ENCODE measurements at places on chromosomes 4 and X.
A peak's percentile ranks its signal among the peaks of the same experiment; 100 is the strongest.

DNA sequence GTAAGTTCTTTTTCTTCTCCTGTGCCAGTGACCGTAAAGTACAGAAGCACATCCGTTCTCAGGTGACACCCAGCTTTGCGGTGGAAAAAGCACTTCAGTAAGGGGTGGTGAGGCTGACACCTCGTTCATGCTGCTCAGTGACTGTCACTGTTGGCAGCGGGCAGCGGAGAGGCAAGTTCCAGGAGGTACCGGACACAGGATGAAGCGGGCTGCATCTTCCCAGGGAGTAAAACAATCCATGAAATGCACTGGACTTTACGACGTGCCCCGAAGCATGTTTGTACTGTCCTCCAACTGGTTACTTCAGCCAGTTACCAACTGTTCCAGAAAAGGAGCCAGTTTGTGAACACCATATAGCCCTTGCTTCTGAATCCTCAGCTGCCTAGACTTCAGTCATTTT, 110.7 kb downstream of the ZNF827 start:
- no peak for DNase-seq

DNA sequence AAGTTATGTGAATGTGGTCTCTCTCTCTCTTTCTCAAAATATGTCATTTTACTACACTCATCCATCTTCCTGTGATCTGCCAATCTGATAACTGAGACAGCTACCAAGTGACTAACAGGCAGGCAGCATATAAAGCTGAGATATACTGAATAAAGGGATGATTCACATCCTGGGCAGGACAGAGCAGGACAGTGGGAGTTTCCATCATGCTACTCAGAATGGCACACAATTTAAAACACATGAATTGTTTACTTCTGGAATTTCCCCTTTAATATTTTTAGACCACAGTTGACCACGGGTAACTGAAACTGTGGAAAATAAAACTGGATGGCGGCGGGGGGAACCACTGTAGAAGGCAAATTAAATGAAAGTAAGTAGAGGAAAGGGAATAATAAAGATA, 58.6 kb upstream of the DCTD start:
- DNase-seq = no peak

DNA sequence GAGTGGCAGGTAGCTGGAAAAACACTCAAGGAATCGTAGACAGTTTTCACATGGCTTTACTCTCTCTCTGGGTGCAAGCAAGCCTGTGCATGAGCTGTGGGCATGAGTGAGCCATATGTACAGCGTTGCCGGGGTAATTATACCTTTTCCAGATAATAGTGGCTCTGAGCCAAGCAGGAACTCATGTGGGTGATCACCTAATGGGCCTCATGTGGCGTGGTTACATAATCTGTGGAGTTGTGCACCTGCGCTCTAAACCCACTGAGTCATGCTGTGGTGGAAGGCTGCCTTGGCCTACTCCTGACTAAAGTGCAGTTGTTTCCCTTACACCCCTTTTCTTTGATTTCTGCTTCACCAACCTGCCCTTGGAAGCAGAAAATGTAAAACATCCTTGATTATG, 1564.5 kb upstream of the PCDH10 start:
- DNase-seq = peak; percentile 81

DNA sequence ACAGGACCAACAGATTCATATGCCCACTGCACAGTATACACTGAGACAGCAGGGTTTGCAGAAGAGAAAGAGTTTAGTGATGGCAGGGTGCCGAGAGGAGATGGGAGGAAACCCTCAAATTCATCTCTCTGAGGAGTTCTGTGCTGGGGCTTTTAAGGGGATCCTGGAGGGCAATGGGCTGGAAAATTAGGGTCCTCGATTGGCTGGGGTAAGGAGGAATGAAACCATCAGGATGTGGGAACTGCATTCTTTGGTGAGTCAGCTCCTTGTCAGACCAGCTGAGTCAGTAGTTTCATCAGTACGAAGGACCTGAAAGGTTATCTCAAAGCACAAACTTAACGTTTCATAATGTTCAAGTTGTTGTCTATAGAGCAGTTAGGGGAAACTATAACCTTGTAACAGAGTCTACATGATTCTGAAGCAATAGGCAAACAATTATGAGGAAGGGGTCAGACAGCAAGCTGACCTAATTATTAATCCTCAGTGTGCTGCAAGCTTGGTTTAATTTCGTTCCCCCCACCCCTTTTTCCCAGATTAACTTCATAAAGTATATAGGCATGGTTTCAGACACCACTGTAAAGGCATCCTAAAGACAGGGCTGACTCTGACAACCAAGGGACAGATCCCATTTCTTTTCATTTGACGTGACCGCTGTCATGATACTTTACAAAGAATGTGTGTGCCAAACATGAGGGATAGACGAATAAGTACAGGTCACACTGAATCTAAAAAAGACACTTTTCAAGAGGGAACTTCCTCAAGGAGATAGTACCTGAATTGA, 1.5 kb upstream of the MSMO1 start:
- DNase-seq = peak; percentile 71

- no peak for DNase-seq
Observed at GRCh38 chr4:139901531-139902320, 236.1 kb downstream of the MGST2 start.

DNA sequence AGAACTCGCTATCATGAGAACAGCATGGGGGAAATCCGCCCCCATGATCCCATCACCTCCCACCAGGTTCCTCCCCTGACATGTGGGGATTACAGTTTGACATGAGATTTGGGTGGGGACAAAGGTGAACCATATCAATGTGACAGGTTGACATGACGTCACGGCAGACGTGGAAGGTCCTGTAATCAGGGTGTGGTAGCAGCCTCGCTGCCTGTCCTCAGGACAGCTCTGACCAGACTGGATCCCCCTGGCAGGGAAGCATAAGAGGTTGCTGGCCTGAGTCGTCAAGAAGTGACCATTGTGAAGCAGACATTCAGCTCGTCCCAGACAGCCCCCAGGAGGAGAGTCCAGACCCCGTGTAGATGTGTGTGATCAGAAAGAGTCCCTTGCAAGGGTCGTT, 104.6 kb downstream of the TNIP2 start:
- no peak for DNase-seq

DNA sequence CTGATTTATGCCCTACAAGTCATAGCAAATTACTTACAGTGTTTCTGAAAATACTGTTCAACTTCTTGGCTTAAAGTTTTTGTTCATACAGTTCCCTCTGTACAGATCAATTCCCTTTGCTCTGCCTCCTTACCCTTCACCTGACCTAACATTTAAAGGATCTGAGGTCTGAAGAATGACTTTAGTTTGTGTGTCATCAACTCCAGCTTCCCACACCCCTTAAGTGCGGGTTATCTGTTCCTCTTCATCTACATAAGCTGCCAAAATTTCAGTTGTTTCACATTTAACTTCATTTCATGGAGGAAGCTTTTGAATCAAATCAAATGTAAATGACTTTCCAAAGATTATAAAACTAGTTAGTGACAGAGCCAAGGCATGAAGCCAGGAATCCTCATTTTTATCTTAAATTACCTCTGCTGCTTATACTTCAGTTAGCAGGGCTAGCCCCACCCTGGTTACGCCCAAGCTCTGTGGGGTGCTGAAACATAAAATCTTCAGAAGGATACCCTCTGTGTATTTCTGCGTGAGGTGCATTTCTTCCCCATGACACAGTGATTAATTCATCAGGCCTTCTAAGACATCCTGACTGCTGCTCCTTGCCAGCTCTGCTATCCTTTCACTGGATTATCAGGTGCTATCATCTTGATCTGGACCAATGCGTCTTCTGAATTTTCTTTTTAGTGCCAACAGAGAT, 16.5 kb downstream of the CXCL1 start:
- DNase-seq = no peak

DNA sequence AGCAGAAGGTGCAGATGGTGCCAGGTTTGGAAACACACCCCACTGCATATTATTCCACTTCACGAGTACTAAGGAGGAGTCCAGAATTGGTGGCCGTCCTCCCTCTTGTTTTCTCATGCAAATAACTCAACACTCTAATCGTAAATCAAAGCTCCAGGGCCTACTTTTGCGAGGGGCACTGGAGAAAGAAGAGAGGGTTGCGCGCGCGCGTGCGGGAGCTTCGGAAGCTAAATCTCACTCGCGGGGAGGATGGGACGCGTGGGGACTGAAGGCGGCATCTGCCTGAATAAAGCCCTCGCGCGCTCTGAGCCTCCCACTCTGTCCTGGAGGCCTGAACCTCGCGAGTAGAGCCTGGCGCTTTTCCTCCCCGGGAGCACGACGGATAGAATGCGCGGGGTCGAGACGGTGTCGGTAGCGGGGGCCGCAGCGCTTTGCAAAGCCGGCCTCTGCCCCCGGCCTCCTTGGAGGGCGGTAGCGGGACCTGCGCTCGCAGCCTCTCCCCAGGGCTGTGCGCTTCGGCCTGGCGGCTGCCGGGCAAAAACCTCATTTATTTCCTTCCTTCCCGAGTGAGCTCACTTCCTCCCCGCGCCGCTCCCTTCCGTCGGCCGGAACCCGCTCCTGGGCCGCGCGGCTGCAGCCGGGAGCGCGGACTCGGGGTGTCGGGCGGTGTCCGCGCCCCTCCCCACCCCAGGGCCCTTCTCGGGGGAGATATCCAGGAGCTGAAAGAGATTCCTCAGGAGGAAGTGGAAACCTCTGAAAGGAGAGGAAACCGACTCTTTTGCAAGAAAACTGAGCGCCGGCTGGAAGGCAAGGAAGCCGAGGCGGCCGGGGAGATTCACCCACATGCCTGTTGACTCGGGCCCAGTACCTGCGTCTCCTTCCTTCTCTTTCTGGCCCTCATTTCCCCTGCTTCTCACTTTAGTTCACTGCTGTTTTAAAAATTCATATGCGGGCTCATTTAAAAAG, 20.7 kb downstream of the HAND2 start:
- no peak for DNase-seq

- DNase-seq = no peak
Observed at GRCh38 chrX:119618439-119618838, 12.2 kb upstream of the NKRF start.

DNA sequence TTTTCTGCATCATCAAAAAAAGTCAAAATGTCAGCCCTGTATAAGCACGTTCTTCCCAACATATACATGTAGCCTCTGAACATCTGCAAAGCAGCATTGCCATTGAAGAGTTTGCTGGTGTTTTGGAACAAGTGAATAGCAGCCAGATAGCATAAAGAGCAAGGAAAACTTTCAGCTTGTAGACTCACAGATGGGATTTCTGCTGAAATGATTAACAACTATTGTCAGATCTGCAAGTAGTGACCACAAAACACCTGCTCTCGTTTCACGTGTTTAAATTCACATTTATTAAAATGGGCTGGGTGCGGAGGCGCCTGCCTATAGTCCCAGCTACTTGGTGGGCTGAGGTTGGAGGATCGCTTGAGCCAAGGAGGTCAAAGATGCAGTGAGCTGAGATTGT, 123.7 kb downstream of the SPRY1 start:
- DNase-seq = no peak

GRCh38 chr4:121076416-121076815, 4.1 kb upstream of the NDNF start:
- no peak for DNase-seq

- DNase-seq = no peak
Observed at GRCh38 chrX:77174680-77175519, 272.3 kb upstream of the FGF16 start.

GRCh38 chrX:151676196-151676595, 19.1 kb upstream of the PRRG3 start:
- DNase-seq = no peak

GRCh38 chr4:89997171-89997704, 102.6 kb downstream of the MMRN1 start:
- DNase-seq = no peak

GRCh38 chrX:129930941-129931410, 25.0 kb downstream of the UTP14A start:
- DNase-seq = no peak

- no peak for DNase-seq
Observed at GRCh38 chr4:82458729-82459128, 28.3 kb downstream of the ENOPH1 start.

DNA sequence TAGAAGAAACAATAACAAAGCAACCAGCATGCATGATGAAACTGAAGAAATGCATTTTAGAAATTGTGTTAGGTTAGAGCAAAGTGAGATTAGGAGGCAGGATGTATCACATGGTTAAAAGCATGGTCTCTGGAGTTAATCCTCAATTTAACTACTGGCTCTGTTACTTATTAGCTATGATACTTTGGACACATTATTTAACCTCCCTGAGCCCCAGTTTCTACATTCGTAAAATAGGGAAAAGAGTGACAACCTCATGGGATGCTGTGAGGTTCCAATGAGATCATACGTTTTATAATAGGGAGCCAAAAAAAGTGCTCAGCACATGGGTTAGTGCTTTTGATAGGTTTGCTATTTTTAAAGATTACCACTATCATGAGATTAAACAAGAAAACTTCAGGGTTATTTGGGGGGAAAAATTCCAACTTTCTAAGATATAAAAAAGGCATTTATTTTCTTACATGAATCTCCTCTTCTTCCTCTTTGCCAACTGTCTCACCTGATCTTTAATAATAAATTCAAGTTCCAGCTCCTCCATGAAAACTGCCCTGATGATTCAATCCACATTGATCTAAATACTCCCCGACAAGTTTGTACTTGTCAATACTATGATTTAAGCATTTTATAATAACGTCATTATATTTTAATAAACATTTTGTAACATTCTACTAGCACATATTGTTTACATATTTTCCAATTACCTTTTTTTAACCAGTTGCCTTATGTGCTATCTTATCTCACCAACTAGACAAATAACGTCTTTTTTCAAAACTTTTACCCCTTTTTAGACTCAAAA, 4.6 kb downstream of the SEC31A start:
- DNase-seq = no peak

GRCh38 chr4:79854856-79855502, 218.1 kb downstream of the ANTXR2 start:
- no peak for DNase-seq

GRCh38 chr4:140256941-140257340, 103.0 kb upstream of the MAML3 start:
- no peak for DNase-seq

- DNase-seq = no peak
Observed at GRCh38 chr4:80911458-80911857, 119.0 kb upstream of the BMP3 start.

DNA sequence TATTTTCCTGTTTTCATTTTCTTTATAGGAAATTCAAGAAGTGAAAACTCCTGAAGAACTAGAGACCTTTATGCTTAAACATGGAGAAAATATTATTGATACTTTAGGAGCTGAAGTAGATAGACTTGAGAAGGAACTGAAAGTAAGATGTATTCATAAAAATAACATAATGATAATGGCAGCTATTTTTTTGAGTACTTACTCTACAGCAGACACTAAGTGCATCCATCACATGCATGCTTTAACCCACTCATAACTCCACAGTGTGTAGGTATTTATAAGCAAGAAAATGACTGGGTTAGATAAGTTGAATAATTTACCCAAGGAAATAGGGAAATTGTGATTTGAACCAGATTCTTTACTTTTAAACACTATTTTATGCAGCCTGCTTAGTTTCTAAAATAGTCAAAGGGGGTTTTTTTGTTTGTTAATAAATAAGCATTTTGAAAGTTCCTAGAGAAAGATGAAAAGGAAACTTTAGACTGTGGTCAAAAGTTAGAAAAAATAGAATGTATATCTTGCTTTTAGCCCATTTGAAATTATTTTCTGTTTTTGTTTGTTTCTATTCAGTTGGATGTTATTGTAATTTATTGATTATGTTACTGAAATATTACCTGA, 74.2 kb downstream of the BEND4 start:
- DNase-seq = no peak

GRCh38 chr4:82677327-82677726, 115.5 kb upstream of the TMEM150C start:
- no peak for DNase-seq

- no peak for DNase-seq
Observed at GRCh38 chr4:177478496-177478895, 36.3 kb upstream of the AGA start.

GRCh38 chrX:107014936-107015335, 14.9 kb upstream of the MORC4 start:
- no peak for DNase-seq
